NCI-H2171 treated with DMSO at 0.1 percent for 48 hours (cell line): ENCODE measurements at places on chromosomes 3 and 15.

GRCh38 chr3:107285197-107285596 is 92.0 kb upstream of the CCDC54 start:
- no peak for DNase-seq

GRCh38 chr3:113615976-113616375 is 80.5 kb downstream of the USF3 start:
- no peak for DNase-seq

GRCh38 chr3:183532620-183533411 is 22.7 kb downstream of the KLHL6 start:
- DNase-seq = no peak

- DNase-seq = no peak
Measured at GRCh38 chr3:38028621-38029361, 651 bp downstream of the PLCD1 start.
